ENCODE measurements at places on chromosomes 2 and 18.

DNA sequence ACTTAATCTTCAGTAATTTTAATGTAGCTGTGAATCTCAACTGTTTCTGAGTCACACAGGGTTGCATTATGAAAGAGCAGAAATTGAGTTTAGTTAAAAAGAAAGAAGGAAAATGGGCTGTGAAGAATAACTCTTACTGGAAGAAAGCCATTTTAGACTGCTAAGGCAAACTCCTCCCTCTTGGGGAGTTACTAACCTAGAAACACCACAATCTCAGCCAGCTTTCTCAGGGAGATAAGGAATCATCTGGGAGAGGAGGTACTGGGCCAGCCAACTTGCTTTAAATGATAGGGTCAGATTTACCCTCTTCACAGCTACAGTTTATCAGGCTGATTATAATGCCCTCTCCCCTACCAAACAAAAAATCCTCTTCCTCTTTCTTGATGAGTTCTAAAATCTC is 119.5 kb downstream of the CCDC148 start:
- DNase-seq: no peak

- no peak for DNase-seq
Measured at GRCh38 chr2:200319548-200320337, 13.2 kb downstream of the SPATS2L start.

DNA sequence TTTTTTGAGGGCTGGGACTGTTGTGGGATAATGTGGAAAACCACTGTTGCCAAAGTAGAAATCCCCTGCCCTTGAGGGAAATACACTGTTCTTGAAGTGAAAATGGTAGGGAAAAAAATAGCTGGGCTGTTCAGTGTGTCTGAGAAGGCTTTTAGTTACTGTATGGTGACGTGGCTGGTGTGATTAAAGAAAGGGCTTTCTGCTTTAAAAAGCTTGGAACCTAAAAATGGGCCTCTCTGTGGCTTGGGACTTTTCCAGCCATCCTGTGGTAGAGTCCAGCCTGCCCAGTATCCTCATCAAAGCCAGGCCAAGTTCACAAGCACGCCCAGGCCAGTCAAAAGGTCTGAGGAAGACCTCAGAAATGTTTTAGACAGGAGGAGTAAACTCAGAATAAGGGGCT is 6.8 kb downstream of the MGAT5 start:
- no peak for DNase-seq

DNA sequence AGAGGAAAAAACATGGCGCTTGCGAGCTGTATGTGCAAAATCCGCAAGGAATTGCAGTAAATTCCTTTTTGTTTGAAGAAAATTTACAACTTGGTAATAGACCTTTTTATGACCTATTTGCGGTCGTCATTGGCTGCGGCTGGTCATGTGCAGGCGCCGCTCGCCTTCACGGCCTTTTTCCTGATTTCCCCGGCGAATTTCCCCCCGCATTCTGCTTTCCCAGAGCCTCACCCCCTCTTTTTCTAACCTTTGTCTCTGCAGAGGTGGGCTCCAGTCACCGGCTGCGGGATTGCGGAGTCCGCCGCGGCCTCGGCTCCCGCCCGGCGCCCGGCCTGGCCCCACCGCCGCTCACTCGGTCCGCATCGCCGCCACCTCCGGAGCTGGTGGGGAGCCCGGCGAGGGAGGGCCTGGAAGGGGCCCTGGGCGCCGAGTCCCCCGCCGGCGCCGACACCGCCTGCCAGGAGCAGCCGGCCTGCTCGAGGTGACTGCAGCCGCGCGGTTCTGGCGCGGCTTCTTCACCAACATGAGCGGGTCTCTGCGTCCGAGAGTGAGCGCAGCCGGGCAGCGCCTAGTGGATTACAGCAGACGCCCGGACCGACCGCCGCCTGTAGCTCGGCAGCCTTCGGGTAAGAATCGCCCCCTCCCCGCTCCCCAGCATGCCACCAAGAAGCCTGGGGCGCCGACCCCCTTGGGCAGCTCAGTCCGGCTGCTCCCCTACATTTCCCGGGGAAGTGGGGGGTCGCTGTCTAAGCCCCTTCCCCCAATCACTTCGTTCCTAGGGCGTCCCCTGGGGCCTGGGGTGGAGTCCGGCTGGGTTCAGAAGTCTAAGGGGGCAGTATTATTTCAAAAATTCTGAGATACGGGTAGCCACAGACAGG is 7.1 kb downstream of the HOXD8 start:
- DNase-seq: no peak

DNA sequence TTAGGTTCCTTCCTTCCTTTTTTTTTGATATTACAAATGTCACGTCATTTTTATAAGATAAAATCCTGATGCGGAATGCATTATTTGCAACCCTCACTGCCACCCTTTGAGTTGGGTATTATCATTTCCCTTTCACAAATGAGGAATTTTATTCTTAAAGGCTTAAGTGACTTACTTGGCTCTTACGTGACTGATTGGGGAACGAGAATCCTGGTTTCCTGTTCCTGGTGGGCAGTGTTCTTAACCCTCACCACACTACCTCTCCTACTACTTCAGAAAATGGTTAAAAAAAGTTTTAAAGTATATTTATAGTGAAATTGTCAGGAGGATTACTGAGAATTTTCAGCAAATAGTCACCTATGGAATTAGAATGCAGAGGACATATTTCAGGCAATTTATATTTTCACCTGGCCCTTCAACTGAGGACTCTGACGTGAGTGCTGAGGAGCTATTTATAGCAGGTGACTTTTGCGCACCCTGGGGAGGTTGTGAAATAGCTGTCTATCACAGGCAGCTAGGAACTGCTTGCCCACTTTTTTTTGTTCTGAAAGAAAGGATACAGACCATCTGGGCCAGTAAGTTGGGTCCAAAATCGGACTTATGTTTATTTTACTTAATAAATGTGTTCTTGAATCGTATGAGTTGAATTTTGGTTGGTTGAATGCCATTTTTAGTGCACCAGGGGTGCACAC is 18.7 kb upstream of the RASGRP3 start:
- no peak for DNase-seq

- no peak for DNase-seq
Measured at GRCh38 chr2:161796192-161796591, 172.0 kb downstream of the SLC4A10 start.

DNA sequence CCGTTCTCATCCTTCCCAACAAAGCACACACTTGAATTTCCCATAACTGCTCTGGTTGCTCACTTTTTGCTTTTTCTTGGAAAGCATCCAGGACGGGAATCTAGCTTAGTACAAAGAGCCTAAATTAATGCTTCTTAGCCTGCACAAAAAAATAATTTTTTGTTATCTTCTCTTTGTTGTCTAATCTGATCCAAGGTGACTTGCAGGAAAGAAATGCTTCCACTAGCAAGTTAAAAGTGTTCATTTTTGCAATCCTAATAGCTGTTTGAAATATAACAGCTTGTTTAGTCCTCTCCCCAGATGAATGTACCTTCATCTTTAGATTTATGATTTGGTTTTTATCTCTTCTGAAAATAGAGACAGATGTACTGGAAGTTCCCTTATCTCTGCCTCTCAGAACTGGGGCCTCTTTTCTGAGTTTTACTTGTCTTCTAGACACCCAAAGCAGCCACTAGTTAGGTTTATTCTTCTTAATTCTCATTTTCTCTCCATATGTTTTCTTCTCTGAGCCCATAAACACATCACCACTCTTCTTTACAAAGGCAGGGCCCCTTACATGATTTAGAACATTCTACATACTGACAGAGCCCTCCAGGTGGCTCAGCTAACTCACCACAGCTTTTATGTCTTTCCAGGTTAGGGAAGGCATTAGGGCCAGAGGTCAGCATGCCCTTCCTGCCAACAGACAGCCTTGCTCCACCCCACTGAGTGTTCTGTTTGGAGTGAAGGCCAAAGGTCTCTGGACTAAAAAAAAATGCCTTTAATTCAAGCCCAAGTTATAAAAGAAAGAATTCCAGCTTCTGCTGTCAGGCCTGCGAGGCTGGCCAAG is 74.7 kb upstream of the MAP4K3 start:
- no peak for DNase-seq

DNA sequence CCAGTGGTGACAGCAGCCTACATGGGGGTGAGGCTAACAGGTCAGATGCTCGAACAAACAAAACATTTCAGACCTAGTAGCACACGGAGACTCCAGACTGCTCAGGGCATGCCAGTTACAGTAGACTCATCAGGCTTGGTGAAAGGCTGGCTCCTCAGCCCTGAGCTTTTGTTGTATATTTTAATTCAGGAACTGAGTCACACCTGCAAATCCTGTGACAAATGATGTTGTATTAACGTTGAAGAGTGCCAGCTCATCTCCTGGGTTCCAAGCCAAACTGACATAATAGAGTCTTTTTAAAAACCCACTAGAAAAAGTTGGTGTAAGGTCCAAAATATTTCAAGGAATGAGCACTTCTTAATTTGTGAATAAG is 65.3 kb downstream of the C1D start:
- no peak for DNase-seq

Data from stimulated activated CD8-positive, alpha-beta memory T cell treated with anti-CD3 and anti-CD28 coated beads, Interleukin-2, amount 100 ng/mL, for 1 hour (primary cell).